ENCODE measurements at places on chromosomes 16 and 17. TPM values are rescaled to one million over a fixed set of nuclear protein-coding genes. Genes with fewer than 3 reads are reported as not detected.

DNA sequence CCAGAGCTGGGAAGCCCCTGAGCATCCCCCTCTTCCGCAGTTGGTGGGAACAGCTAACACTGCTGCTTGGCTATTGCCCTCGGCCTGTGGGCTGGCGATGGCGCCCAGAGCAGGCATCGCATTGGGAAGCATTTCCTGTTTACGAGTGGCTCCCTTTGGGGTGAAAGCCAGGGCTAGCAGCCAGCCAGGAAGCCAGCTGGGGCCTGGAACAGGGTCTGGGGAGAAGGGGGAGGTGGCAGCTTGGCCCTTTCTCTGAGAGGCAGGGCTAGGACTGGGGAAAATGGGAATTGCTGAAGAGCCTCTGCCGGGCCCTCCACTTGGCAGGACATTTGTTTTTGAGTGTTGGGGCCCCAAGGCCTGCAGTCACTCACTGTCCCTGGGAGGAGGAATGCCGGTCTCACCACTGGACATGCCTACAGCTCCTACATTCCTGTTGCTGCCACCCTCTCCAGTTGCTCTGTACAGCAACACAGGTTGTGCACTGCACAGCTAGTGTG, 2.4 kb upstream of the MTSS2 start:
- no peak for DNase-seq

DNA sequence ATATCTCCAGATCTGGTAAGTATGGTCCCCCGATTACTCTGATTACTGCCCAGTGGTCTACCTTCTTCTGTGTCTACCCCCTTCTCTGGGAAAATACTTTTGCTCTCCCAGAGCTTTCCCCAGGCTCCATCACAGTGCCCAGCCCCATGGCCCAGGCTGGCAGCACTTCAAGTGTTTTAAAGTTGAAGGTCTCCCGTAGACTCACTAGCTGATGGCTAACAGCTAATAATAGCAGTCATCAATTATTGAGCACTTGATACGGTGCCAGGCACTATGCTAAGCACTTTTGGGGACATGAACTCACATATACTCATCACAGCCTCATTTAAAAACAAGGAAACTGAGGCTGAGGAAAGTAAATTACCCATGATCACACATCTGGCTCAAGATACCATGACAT, 33.4 kb downstream of the DCUN1D3 start:
- DNase-seq, result no peak

DNA sequence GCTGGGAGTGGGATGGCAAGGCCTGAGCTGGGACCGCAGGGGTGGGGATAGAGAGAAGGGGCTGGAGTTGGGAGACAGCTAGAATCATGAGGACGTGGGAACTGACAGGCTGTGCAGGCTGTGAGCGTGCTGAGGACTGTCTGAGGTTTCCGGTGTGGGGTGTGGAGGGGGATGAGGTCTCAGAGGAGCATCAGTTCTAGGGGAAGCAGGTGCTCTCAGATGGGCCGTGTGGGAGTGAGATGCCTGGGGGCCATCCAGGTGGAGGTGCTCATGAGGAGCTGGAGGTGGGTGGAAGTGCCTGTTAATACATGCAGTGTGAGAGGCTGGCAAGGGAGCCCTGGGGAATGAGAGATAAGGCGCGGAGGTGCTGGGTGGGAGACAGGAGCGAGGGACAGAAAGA, 27.2 kb downstream of the HASPIN start:
- DNase-seq, result no peak

GRCh38 chr17:73772107-73772705, 128.0 kb upstream of the SDK2 start:
- DNase-seq, result no peak

ZDHHC7 gene
- total RNA-seq, result 85.1 TPM

TBC1D3I gene
- total RNA-seq, result 0.81 TPM

Data from PC-9 (cell line).